Cardiac fibroblast (primary cell): ENCODE measurements at places on chromosomes 3 and 15.

DNA sequence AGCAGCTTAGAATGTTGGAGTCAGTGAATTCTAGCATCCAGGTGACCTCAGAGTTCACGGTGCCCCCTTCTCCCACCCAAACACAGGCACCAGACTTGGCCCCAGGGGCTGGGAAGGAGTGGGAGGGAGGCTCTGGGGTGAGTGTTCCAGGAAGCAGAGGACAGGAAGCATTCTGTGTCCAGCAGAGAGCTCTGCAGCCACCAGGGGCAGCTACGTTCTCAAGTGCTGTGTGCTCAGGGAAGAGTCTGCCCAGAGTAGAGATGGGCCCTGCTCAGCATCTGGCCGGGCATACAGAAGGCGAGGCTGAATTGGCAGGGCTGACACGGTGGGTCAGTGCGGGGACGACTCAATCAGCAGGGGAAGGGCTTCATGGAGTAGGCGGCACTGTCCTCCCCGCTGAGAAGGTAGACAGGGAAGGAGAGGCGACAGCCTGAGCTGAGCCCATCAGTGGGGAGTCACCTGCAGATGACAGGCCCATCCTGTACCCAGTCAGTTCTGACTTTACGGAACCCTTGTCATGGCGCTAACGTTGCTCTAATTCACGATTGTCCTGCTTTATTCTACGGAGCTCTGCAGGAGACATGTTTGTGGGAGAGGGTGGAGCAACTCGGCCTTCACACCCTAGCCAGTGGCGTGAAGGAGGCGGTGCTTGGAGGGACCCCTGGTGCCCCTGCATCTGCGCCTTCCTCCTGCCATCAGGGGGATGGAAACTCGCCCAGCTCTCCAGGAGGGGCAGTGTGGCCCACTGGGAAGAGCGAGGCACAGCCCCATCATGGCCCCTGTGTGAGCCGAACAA lies 82.2 kb downstream of the C3orf70 start:
- peak; percentile 22 for DNase-seq

- DNase-seq: peak; percentile 39
Measured at GRCh38 chr3:98561727-98562521, 30.1 kb downstream of the GPR15 start.

DNA sequence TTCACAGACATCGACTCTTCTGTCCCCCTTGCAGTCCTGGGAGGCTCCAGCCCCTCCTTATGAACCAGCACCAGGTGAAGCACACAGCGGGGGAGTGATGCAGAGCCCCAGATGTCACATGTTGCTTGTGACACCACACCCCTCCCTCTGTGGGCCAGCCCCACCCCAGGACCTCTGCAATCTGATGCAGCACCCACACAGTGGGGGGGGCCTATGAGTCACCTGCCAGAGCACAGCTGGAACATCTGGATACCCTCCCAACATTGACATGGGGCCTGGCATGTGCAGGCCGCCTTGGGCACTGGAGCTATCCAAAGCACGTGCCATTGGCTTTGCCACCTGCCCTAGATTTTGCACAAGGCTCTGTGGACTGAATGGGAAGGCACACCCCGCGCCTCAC lies 70.5 kb downstream of the FEM1B start:
- no peak for DNase-seq

DNA sequence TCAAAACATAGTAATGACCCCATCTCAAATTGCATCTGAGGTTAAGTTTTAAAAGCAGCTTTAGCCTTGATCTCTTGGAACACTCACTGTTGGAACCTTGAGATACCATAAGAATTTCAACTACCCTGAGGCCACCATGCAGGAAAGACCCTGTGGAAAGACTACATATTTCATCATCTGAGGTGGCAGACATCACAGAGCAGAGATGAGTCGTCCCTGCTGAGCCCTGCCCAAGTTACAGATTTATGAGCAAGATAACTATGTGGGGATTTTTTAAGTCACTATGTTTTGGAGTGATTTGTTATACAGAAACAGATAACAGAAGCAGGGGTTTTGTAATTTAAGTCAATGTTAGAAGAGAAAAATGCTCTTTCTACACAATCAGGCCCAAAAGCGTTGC lies 168.4 kb downstream of the STAC start:
- no peak for DNase-seq

GRCh38 chr3:15665510-15666150 lies 64.1 kb downstream of the BTD start:
- no peak for DNase-seq

DNA sequence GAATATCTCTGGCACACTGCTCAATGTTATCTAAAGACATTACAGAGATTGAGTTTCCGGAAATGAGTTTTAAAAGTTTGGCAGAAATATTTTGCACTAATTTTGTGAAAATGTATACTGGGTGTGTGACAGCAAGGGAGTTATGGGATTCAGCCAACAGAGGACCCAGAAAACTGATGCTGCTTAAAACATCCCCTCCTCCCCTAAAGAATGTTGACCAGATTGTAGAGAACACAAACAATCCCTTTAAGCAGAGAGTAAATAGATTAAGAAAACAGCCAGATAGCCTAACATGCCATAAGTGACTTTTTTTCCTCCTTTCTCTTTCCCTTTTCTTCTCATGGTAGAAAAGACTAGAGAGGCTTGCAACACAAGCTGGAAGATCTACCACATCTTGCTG lies 928.0 kb upstream of the ALCAM start:
- peak; percentile 13 for DNase-seq

- peak; percentile 17 for DNase-seq
Measured at GRCh38 chr15:101189409-101190091, 62.3 kb downstream of the CHSY1 start.

GRCh38 chr3:68306571-68306970 lies 625.8 kb downstream of the TAFA4 start:
- no peak for DNase-seq

DNA sequence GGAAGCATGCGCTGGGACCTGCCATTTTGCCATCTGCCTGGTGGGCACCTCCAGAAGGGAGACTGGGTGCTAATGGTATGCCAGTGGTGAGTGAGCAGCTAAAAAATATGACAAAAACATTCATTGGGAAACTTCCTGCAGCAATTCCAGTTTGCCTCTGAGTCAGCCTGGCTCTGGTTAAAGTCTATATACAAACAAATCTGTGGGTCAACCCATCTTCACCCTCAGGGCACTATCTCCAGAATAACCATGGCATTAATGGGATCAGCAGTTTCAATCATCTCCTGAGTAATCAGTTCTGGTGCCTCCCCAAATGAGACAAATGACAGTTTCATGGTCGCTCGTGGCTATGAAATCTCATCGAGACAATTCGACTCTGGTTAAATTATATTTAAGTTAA lies 21.5 kb downstream of the FRMD4B start:
- peak; percentile 38 for DNase-seq

DNA sequence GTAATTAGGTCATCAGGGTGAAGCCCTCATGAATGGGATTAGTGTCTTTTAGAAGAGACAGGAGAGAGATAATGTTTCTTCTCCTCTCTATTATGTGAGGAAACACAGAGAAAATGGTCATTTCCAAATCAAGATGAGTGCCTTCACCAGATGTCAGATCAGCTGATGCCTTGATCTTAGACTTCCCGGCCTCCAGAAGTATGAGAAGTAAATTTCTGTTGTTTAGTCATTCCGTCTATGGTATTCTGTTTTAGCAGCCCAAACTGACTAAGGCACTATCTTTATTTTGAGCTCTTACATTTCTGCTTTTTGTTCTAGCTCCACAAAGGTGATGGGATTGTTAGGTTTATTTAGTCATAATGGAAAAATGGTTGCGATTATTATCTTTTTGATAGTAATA lies 273.2 kb upstream of the GADL1 start:
- no peak for DNase-seq

- DNase-seq: peak; percentile 67
Measured at GRCh38 chr3:154334973-154335420, 10.7 kb upstream of the DHX36 start.

DNA sequence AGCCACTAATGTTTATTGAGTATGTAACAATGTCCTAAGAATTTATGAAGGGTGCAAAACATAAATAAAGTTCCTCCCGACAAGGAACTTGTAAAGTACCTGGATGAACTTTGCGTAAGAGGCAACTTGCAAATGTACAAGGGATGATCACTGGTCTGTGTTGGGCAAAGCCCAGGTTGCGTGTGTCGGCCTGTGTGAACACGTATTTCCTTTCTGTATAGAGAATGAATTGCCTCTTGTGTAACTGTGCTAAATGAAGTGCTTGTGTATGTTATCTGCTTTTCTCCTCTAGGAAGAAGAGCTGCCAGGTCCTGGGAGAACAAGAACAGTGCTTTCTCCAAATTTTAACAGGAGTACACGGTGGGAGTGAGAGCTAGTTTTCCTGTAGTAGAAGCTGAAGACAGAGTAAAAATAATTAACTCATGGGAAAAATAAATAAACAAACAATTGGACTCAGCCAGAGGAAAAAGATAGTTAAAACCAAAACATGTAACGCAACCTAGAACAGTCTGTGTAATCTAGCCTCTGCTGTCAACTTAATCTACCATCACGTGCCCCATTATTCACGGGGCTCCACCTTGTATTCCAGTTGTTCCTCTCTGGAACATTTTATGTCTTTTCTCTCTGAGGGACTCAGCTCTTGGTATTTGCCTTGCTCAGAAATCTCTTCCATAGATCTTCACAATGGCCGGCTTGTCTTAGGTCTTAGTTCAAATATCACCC lies 83.7 kb upstream of the RASGRP1 start:
- DNase-seq: peak; percentile 3

- peak; percentile 90 for DNase-seq
Measured at GRCh38 chr3:134291319-134292254, 40.9 kb upstream of the RYK start.

DNA sequence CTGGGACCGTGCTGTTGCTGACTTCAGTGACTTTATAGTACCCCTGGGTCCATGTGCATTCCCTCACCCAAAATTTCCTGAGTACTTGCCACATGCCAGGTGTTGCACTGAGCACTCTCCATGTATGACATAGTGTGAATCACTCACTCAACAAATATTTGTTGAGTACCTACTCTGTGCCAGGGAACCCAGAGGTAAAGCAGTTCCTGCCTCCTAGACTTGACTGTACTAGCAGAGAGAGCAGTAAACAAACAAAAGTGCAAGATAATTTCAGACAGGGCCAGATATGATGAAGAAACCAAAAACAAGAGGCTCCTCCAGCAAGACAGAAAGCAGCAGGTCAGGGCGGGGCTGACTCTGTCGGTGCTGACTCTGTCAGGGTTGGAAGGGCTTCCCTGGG lies 12.2 kb downstream of the TGM4 start:
- DNase-seq: no peak

GRCh38 chr3:194395778-194396538 lies 3.1 kb downstream of the GP5 start:
- no peak for DNase-seq

- DNase-seq: no peak
Measured at GRCh38 chr15:93257920-93258319, 168.9 kb upstream of the RGMA start.

DNA sequence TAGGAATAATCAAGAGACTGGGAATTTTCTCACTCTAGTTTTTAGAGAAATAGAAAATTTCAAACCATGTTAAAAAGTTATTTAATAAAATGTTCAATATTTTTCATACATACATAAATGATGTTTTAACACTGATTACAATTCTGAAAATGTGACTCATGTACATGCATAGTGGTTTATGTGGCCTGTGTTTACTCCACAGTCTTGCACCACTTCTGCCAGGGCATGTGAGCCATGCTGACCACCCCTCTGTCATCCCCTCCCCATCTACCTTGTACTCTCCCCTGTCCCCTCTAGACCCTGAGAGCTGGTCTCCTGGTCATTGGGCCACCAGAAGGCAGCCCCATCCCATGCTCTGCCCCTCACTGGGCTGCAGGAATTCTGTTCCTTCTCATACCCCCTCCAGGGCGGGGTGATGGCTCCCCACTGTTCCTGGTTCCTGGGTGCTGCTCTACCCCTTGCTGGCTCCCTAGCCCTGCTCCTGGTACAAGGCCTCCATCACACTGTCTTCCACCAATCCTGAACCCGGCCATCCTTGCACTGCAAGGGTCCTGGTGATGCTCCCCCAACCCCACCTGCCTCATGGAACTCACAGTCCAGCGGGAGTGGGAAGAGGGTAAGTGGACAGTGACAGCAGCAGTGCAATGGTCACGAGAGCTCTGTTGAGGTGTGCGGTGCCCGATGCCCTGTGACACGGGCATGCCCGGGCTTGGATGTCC lies 24.2 kb upstream of the SLC41A3 start:
- DNase-seq: no peak

DNA sequence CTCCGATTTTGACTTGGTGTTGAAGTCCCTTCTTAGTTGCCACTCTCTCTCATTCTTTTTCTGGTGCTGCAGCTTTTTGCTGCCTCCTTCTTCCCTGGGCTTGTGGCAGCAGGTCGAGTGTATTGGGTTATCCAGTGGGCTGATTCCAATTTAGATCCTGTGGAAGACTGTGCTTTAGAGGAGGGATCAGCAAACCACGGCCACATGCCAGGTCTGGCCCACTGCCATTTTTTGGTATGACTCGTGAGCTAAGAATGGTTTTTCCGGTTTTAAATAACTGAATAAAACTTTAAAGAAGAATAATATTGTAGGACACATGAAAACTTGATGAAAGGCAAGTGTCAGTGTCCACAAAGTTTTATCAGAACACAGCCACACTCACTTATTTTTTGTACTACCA lies 330.5 kb downstream of the ROBO2 start:
- peak; percentile 12 for DNase-seq

DNA sequence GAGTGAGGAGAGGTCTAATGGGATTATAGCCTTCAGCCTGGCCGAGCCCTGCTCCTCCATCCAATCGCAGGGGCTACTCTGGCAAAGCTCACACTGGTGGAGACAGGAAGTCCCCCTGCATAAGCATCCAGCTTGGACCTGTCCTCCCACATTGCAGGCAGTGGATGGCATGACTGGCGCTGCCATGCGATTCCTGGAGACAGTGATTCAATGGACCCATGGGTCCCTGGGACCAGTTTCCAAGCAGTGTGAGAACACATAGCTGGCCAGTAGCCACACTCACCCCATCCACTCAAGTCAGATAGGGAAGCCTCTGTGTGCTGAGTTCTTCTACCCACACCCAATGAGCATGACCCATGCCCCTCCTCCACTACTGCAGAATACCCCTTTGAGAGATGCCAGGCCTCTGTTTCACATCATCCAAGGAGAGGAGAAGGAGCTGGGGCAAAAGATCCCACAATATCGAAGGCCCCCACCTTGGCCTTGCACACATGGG lies 18.1 kb upstream of the POC1A start:
- DNase-seq: no peak

DNA sequence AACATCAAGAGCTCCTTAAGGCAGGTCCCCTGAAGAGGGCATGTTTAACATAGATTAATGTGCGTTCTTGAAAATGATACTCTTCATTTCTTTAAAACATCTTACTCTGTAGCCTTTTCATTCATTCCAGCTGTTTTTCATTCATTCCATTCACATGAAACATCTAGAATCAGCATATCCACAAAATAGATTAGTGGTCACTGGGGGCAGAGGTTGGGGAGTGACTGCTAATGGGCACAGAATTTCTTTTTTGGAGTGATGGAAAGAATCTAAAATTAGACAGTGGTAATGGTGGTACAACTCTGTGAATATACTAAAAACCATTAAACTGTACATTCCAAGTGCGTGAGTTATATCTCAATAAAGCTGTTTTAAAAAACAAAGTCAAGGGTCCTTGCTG lies 15.4 kb upstream of the CXCR6 start:
- no peak for DNase-seq

GRCh38 chr3:116552246-116552645 lies 107.0 kb upstream of the LSAMP start:
- DNase-seq: no peak
